ENCODE measurements at places on chromosomes 2 and 18.

DNA sequence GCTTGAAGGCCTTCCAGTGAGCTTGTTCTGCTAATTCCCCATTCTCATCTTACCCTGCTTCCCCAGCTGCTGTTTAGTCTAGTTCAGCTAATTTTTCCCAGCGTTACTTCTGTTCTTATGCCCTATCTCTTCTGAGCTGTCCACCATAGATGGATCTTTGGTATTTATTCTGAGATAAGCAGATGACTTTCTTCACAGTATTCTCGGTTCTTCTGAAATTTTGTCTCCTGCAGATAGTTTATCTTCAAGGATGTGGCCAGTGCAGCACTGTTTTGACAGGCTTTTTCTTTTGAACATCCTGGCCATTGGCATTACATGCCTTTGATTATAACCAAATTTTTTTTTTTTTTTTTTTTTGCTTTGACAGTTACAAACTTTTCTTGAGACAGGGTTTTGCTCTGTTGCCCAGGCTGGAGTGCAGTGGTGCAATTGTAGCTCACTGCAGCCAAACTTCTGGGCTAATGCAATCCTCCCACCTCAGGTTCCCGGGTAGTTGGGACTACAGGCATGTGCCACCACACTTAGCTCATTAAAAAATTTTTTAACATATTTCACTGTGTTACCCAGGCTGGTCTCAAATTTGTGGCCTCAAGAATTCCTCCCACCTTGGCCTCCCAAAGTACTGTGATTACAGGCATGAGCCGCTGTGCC is 134.2 kb downstream of the WDSUB1 start:
- no peak for DNase-seq

DNA sequence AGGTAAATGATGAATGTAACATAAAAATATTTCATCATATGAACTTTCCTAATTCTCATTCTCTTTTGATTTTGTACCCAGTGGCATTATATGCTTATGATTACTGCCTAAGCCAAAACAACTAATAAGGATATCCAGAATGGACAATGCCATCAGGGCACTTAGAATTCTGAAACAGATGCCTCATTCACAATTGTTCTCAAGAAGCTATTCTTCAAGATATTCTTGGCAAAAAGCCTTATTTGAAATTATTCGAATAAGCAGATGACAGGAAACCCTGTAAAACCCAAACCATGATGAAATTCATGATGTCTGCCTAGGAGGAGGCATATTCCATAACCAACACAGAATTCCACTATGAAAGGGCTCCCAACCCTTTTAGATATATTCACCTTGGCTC is 353.2 kb upstream of the TRIB2 start:
- no peak for DNase-seq

GRCh38 chr2:137980459-137980858 is 16.2 kb downstream of the HNMT start:
- DNase-seq: no peak

GRCh38 chr2:46909771-46910419 is 5.7 kb downstream of the MCFD2 start:
- no peak for DNase-seq

GRCh38 chr18:44502790-44503189 is 177.9 kb upstream of the SETBP1 start:
- DNase-seq: no peak

DNA sequence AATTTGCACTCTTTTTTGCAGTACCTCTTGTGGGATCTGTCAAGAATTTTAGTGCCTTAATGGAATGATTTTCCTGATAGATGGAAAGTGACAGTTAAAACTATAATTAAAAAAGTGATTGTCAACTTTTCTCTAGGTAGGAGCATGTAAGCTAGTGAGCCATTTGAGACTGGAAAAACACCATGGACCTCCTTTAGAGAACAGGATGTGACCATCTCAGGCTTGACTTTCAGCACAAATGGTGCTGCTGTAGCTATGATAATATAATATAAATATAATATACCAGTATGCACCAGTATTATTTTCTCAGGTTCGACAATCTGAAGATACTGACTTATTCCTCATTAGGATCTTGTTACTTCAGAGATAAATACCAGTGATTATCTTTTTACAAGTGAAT is 27.8 kb downstream of the ZNF236 start:
- DNase-seq: no peak

DNA sequence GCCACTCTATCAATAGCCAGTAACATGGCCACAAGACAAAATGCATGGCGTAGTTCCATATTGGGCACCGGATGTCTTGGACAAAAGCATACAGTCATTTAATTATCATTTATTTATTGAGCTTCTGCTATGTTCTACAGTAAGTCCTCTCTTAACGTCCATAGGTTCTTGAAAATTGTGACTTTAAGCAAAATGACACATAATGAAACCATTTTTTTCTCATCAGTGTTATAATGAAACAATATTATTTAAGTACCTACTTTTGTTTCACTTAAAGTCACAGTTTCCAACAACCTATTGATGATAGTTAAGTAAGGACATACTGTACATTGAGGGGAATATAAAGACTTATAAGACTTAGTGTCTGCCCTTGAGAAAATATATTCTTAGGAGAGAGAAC is 84.9 kb downstream of the XRCC5 start:
- no peak for DNase-seq

DNA sequence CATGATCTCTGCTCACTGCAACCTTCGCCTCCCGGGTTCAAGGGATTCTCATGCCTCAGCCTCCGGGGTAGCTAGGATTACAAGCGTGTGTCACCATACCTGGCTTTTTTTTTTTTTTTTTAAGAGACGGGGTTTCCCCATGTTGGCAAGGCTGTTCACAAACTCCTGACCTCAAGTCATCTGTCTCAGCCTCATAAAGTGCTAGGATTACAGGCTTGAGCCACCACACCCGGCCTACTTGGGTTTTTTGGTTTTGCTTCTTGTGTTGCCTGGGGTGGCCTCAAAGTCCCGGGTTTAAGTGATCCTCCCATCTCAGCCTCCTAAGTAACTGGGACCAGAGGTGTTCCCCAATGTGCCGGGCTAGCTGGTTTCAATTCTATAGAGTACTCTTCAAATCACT is 64.6 kb downstream of the NAPG start:
- no peak for DNase-seq

DNA sequence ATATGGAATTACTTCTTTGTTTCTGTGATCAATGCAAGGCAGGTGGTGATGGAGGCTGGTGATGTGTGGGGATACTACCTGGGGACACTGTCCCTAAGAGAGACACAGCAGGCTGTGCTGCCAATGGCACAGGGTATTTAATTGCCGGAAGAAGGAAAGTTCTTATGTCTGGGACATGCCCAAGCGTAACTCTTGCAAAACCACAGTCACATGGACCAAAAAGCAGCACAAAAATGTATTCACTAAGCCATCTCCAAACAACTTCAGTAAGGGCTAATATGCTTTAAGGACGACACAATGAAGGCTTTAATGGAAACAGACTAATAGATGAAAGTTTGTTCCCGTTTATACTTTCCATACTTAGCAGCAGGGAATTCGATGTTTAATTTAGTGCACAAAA is 49.7 kb upstream of the AP1S3 start:
- no peak for DNase-seq

- no peak for DNase-seq
Observed at GRCh38 chr2:190791347-190791975, 89.2 kb upstream of the GLS start.

DNA sequence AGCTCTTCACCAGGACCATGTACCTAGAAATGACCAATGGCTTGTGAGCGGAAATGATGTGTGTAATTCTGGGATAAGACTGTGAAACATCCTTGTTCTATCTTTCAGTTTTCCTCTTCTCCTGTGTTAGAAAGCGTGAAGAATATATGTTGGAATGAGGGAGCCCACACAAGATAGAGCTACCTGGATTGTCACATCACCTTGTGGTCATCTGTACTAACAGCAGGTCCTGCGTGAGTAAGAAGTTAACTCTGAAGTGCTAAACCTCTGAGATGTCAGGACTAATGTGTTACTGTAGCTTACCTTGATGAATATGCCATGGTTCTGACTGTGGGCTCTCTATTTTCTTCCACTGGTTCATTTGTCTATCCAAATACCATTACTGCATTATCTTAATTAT is 75.6 kb downstream of the FASTKD2 start:
- no peak for DNase-seq

DNA sequence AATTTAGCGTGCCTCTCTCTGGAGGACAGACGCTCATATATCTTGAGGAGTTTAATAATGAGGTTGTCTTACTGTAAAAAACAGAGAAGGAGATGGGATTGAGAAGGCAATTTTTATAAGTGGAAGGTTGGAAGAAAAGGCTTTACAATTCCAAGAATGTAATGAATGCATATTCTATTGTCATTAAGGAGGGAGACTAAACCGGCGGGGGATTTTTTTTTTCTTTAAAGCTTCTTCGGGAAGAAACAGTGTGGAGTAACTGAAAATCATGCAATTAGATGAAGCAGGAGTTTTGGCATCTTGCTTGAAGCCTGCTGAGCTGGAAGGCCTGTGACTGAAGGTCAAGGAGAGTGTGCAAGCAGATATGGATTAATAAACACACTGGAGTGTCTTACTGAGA is 124.4 kb downstream of the HRH4 start:
- DNase-seq: no peak

DNA sequence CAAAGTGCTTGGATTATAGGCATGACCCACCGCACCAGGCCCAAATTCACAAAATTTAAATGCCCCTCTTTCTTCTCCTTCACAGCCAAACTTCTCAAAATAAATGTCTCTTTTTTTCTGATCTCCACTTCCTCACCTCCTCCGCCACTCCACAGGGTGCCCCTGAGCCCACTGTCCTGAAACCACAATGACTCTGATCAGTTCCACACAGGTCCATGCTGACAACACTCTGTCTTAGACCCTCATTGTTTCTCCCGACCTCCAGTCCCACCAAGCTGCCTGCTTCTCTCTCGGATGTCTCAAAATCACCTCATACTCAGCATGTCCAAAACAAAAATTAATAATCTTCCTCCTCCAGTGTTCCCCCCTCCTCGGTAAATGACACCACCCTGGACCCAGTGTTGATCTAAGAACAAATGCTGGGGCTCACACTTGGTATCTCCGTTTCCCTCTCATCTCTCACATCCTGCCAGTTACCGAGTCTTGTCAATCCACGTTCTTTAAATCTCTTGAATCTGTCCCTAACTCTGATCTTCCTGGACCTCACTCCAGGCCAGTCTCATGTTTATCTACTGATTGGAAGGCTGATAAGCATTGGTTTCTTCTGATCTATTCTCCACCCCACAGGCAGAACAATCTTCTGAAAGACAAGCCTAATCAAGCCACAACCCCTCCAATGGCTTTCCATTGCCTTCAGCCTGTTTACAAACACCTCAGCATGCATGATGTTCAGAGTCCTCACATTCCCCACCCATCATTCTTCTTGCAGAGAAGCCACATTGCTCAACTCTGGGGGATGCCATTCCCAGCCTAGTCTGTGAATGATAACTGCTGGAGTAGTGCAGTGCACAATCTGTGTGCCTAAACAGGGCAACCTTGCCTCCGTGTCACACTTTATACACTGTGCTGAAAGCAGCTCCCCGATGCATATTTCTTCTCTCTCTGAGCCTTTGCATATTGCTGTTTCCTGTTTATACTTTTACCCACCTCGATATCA is 12.4 kb upstream of the ANKRD44 start:
- DNase-seq: peak; percentile 17

DNA sequence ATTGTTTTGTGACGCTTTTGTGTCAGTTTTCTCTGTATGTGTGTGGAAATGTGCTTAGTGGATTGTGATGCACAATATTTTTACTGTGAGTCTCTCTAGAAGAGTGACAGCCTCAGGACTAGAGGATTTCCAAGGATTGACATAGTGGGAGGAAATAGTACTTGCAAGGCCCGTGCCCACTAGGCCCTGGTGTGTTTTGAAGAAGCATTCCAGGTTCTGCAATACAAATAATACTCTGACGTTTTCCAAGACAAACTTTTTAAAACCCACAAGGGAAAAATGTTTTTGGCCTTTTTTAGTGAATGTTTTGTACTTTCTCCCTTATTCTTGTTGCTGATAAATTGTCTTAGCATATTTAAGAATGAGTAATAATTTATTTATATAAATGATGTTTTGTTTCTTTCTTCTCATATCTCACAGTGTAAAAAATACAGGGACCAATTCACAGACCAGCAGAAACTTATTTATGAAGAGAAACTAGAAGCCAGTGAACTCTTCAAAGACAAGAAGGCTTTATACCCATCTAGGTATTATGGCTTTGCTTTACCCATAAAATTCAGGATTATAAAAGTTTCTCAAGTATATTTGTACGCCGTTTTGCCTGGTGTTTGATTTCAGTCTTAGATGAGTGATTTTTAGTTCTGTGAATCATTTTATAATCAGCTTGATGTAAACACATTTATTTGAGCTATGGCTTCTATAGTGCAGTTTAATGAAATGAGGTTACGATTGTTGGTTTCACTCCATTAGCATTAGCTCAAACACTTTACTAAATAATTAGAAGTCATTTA is 165.6 kb downstream of the MYO1B start:
- DNase-seq: no peak

DNA sequence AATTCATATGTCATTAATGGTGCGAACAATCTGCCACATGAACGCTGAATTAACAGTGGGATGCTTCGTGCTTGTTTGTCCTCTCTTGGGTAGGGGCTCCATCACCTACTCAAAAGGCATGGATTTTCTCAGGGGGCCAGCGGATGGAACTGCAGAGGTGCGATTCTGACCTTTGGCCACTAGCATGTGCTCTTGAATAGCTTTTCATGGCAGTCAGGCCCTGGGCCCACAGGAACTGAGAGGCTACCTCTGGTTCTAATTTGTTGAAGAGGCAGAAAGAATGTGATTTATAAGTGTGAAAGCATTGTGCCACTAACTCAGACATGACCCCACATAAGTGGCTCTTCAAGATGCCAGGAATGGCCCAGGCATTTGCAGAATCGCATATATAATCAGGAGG is 283.2 kb downstream of the INSIG2 start:
- DNase-seq: no peak

Measured in activated naive CD4-positive, alpha-beta T cell (primary cell).